ENCODE measurements at places on chromosomes 12 and 14.

GRCh38 chr12:117854339-117855012 is 114.3 kb downstream of the KSR2 start:
- no peaks in the 10 kb centered on the region for H3K4me1 ChIP-seq
- no peak overlapping the region for H3K4me3 ChIP-seq
- DNase-seq: peak; percentile 23
- no peak overlapping the region for H3K27ac ChIP-seq

DNA sequence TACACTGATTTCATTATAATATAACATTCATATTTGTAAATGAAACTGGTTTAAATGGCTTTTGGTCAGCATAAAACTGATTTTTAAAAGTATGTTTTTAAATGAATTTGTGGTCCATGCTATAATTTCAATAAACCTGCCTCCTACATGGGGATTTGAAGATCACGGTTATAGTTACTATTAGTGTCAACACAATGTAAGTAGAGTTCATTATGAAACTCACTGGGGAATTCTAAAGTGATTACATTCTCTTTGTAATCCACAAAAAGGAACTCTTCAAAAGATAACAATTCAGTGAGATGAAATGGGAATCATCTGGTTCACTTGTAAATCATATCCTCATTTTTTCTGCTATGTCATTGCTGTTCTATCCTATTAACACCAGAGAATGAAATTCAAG is 204.5 kb upstream of the G2E3 start:
- H3K4me1 ChIP-seq: no peaks in the 10 kb centered on the region
- no peak overlapping the region for H3K4me3 ChIP-seq
- H3K27me3 ChIP-seq: no peaks in the 10 kb centered on the region
- no peak overlapping the region for H3K27ac ChIP-seq
- DNase-seq: no peak
- no peaks in the 10 kb centered on the region for H3K36me3 ChIP-seq

GRCh38 chr12:113825705-113826104 is 140.4 kb downstream of the RBM19 start:
- H3K36me3 ChIP-seq: peaks cover 3% of the 10 kb centered on the region
- DNase-seq: no peak
- H3K27ac ChIP-seq: no peak overlapping the region

GRCh38 chr12:80551897-80552296 is 107.9 kb downstream of the PTPRQ start:
- DNase-seq: no peak
- H3K4me1 ChIP-seq: no peaks in the 10 kb centered on the region
- no peaks in the 10 kb centered on the region for H3K36me3 ChIP-seq
- no peak overlapping the region for H3K4me3 ChIP-seq
- no peaks in the 10 kb centered on the region for H3K27me3 ChIP-seq

DNA sequence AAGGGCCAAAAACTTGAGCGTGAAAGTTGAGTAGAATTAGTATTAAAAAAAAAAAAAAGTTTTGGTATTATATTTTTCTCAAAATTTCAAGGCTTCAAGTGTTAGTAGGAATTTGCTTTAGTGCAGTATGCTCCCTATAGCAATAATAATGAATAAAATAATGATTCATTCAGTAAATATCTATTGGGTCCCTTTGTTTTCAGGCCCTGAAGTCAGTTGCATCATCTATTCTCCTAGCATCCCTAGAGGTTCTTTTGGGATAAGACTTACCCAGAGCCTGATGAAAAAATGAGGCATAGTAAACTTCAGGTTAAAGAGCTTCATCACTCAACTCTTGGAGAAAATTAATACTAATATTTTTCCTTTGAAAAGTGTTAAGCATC is 1.1 kb downstream of the KMT5A start:
- no peak overlapping the region for H3K27ac ChIP-seq
- peak overlapping the region; percentile 97 for H3K4me3 ChIP-seq
- H3K27me3 ChIP-seq: no peaks in the 10 kb centered on the region
- H3K36me3 ChIP-seq: peaks cover 19% of the 10 kb centered on the region

GRCh38 chr12:83932011-83932410 is 980.6 kb downstream of the SLC6A15 start:
- H3K27me3 ChIP-seq: no peaks in the 10 kb centered on the region
- DNase-seq: no peak
- H3K27ac ChIP-seq: no peak overlapping the region
- H3K36me3 ChIP-seq: no peaks in the 10 kb centered on the region
- H3K4me1 ChIP-seq: no peaks in the 10 kb centered on the region

- H3K27me3 ChIP-seq: no peaks in the 10 kb centered on the region
- no peaks in the 10 kb centered on the region for H3K36me3 ChIP-seq
- no peak overlapping the region for H3K4me3 ChIP-seq
- no peak overlapping the region for H3K27ac ChIP-seq
These were observed 151.8 kb downstream of the CRADD start for GRCh38 chr12:93829016-93829415.

GRCh38 chr12:105279460-105280056 is 43.6 kb upstream of the APPL2 start:
- no peaks in the 10 kb centered on the region for H3K36me3 ChIP-seq
- DNase-seq: peak; percentile 40
- peaks cover 5% of the 10 kb centered on the region for H3K4me1 ChIP-seq
- H3K27ac ChIP-seq: no peak overlapping the region

- DNase-seq: no peak
- H3K4me1 ChIP-seq: no peaks in the 10 kb centered on the region
- H3K27ac ChIP-seq: no peak overlapping the region
- peaks cover 34% of the 10 kb centered on the region for H3K27me3 ChIP-seq
- H3K36me3 ChIP-seq: no peaks in the 10 kb centered on the region
- no peak overlapping the region for H3K4me3 ChIP-seq
These were observed 119.5 kb downstream of the PAH start for GRCh38 chr12:102797528-102797927.

GRCh38 chr14:49677643-49678042 is 10.4 kb downstream of the POLE2 start:
- H3K27ac ChIP-seq: no peak overlapping the region
- no peaks in the 10 kb centered on the region for H3K4me1 ChIP-seq
- no peaks in the 10 kb centered on the region for H3K27me3 ChIP-seq
- no peak overlapping the region for H3K4me3 ChIP-seq
- H3K36me3 ChIP-seq: no peaks in the 10 kb centered on the region

DNA sequence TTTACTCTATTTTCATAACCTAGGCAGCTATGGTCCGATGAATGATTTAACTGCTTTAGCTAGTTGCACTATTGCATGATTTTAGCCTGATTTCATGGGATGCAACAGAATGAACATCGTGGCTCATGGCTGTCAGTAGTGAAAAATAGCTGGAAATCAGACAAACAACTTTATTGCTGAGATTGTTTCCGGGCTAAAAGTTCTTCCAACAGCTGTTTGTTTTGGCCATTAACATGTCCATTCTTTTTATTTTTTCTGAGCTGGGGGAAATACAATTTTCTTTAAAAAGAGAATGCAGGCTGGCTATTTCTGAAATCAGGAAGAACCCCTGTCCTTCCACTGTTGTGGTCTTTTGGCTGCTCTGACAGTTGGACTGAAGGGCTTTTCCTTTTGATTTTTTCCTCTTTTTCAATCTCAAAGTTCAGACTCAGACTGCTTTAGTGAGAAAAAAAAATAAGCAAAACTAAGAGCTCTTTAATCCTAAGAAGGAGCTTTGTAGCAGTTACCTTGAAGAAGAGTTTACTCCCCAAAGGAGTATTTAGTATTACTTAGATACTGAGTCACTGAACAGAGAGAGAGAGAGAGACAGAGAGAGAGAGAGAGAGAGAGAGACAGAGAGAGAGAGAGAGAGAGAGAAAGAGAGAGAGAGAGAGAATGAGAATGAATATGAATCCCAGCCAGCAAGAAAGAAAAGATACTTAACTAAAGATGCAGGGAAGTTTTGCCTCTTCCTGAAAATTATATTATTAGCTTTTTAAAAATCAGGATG is at the start of gene NAV3:
Gene NAV3 (plus strand): TSS at position 312 of the 769 bp plus-strand sequence. CDS start 568 bp downstream, outside the sequence.
- no peaks in the 10 kb centered on the region for H3K36me3 ChIP-seq
- DNase-seq: no peak
- H3K4me3 ChIP-seq: no peak within 1 kb of the TSS
- H3K27ac ChIP-seq: no peak within 1 kb of the TSS

- H3K27ac ChIP-seq: peak overlapping the region; percentile 62
- H3K36me3 ChIP-seq: peaks cover 49% of the 10 kb centered on the region
- DNase-seq: no peak
- H3K4me1 ChIP-seq: peaks cover 13% of the 10 kb centered on the region
- H3K27me3 ChIP-seq: no peaks in the 10 kb centered on the region
These were observed 4.0 kb upstream of the AVIL start for GRCh38 chr12:57822392-57823130.

DNA sequence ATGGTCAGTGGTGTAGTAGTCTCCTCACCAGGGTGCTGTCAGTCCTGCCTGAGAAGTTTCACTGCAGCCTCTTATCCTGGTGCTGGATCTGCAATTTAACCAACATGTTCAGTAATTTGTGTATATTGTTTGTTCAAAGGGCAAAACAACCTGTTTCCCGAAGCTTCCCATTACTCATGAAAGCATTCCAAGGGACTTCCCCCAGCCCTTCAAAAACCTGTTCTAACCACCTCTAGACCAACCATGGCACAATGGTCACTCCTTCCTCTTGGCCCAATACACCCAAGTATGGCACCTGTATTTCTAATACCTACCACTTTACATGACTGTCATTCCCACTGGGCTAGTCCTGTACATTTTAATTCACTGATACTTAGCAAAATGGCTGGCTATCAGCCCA is 12.1 kb downstream of the CKAP4 start:
- no peak overlapping the region for H3K4me3 ChIP-seq
- peaks cover 4% of the 10 kb centered on the region for H3K27me3 ChIP-seq
- H3K27ac ChIP-seq: no peak overlapping the region
- peaks cover 7% of the 10 kb centered on the region for H3K36me3 ChIP-seq
- H3K4me1 ChIP-seq: no peaks in the 10 kb centered on the region
- no peak for DNase-seq

- H3K4me1 ChIP-seq: peaks cover 78% of the 10 kb centered on the region
- H3K4me3 ChIP-seq: peak overlapping the region; percentile 13
- peaks cover 21% of the 10 kb centered on the region for H3K36me3 ChIP-seq
- H3K27ac ChIP-seq: no peak overlapping the region
- DNase-seq: no peak
These were observed 8.1 kb downstream of the AEBP2 start for GRCh38 chr12:19447386-19447785.

- DNase-seq: no peak
- peaks cover 8% of the 10 kb centered on the region for H3K27me3 ChIP-seq
- no peaks in the 10 kb centered on the region for H3K36me3 ChIP-seq
- no peak overlapping the region for H3K27ac ChIP-seq
These were observed 79.2 kb downstream of the RASSF8 start for GRCh38 chr12:26037615-26038220.

DNA sequence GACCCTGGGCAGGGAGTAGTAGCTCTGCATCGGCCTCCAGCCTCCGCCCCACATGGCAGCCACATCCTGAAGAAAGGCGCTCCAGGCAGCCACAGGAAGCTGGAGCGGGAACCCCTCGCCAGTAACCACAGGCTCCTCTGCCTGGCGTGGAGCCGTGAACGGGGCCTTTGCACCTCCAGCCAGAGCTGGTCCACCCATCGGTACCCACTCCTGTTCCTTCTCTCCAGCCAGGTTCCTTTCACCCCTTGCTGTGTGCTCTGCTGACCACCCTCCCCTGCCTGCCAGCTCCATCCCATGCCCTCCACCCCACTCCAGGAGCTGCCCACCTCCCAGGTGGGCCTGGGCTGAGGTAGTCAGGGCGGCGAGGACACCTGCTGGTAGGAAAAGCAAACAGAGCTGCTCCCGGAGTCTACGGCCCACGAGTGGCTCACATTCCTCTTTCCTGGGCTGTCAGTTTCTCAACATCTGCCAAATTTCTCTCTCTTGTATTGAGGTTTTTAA is 2.7 kb downstream of the TGFB3 start:
- H3K36me3 ChIP-seq: peaks cover 12% of the 10 kb centered on the region
- H3K27me3 ChIP-seq: no peaks in the 10 kb centered on the region
- H3K4me3 ChIP-seq: peak overlapping the region; percentile 38
- peaks cover 34% of the 10 kb centered on the region for H3K4me1 ChIP-seq

DNA sequence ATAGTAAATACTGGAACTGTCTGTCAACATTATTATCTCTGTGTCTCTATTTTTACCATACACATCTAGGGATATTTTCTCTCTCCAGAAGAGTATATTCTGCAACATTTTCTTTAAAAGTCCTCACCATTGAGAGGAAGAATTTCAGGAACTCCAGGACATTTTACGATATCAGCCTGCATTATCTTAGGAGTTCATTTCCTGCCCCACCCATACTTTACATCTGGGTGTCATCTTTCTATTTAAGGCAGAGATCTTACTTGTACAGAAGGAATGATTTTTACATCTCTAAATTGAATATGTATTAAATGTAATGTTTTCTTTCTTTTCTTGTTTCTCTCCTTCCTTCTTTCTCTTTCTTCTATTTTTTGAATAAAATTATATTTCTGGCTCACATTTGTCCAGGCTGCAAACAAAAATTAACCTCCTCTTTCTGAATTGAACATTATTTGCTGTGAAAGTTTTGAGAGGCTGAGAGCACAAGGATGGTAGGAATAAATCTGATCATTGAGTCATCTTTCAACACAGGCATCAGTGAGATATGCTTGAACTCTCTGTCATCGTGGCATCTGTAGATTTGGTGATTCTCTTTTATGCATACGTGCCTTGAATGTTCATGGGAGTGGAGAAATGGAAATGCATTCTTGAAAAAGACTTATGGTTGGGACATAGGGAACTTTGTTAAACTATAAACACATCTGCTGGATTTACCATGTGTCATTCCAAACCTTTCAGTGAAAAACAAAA is 753.6 kb downstream of the SLC16A7 start:
- H3K4me1 ChIP-seq: no peaks in the 10 kb centered on the region
- H3K4me3 ChIP-seq: no peak overlapping the region
- no peak for DNase-seq
- no peaks in the 10 kb centered on the region for H3K27me3 ChIP-seq
- H3K36me3 ChIP-seq: no peaks in the 10 kb centered on the region

DNA sequence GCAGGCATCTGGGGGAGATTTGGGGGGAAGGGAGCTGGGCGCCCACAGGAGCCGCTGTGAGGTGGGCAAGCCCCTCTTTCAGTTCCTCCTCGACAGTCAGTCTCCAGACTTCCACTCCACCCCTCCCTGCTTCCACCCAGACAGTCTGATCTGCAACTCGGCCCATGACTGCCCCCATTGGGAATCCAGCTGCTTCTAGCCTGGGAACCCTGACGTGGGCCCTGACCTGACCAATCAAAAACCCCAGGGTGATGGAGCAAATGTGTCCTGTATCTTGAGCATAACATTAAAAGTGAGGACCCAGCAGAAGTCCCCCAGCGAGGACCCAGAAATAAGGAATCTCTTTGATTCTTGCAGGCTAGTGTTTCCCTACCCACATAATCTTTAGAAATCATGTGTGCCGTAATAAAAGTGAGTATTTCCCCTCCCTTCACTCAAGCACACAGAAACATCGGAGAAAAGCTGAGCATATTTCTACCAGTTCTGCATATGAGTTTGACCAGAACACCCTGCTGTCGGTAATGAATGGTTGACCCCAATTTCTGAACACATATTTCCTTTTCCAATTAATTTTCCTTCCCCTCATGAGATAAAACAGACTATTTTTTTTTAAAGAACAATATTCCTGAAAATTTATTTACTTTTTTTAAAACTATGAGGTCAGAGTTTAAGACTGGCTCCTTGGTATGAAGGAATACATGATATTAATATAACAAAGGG is 6.4 kb downstream of the SSH1 start:
- peaks cover 31% of the 10 kb centered on the region for H3K36me3 ChIP-seq
- no peaks in the 10 kb centered on the region for H3K27me3 ChIP-seq
- no peak overlapping the region for H3K27ac ChIP-seq
- DNase-seq: no peak

GRCh38 chr14:88128816-88129215 is 123.9 kb downstream of the GPR65 start:
- no peak for DNase-seq
- peaks cover 19% of the 10 kb centered on the region for H3K27me3 ChIP-seq
- no peak overlapping the region for H3K4me3 ChIP-seq
- H3K27ac ChIP-seq: no peak overlapping the region
- H3K36me3 ChIP-seq: no peaks in the 10 kb centered on the region
- H3K4me1 ChIP-seq: peaks cover 13% of the 10 kb centered on the region

Data from effector memory CD8-positive, alpha-beta T cell (primary cell).